ENCODE measurements at places on chromosomes 12 and 14.

- no peak for DNase-seq
These were observed 29.3 kb downstream of the NELL2 start for GRCh38 chr12:44846826-44847225.

DNA sequence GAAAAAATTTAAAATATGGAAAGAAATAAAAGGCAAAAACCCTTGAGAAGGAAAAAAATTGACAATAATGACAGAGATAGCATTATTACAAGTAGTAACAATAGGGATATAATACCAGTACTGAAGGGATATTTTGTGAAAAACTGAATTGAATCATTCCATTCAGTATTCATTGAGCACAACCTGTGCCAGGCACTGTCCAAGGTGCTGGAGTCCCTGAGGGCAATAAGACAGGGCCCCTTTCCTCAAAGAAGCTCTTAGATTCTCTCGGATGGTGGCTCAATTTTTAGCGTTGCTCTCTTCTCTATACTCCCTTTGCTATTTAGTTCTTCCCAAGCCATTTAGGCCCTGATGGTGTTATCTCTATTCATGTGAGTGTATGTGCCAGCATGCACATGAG, 34.3 kb upstream of the GAS2L3 start:
- peak; percentile 37 for DNase-seq

- DNase-seq = no peak
These were observed 15.8 kb downstream of the KRT18 start for GRCh38 chr12:52964556-52965336.

DNA sequence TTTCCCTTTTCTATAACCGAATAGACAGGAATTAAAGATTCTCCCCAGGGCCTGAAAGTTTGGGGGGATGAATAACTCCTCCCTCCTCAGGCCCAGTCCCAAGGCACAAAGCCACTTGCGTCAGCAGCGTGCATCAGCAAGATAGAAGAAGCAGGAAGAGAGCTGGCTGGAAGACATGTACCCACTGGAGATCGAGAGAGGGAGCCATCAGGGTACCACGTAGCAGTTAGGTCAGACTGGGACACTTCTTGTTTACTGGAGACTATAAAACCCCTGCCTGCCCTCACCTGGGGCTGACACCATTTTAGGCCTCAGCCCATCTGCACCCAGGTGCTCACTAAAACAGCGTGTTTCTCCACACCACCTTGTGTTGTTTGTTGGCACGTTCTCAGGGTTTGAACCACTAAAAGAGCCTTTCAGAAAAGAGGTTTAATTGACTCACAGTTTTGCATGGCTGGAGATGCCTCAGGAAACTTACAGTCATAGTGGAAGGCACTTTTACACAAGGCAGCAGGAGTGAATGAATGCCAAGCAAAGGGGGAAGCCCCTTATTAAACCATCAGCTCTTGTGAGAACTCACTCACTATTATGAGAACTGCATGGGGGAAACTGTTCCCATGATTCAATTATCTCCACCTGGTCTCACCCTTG, 93.2 kb downstream of the TMTC3 start:
- DNase-seq = no peak

DNA sequence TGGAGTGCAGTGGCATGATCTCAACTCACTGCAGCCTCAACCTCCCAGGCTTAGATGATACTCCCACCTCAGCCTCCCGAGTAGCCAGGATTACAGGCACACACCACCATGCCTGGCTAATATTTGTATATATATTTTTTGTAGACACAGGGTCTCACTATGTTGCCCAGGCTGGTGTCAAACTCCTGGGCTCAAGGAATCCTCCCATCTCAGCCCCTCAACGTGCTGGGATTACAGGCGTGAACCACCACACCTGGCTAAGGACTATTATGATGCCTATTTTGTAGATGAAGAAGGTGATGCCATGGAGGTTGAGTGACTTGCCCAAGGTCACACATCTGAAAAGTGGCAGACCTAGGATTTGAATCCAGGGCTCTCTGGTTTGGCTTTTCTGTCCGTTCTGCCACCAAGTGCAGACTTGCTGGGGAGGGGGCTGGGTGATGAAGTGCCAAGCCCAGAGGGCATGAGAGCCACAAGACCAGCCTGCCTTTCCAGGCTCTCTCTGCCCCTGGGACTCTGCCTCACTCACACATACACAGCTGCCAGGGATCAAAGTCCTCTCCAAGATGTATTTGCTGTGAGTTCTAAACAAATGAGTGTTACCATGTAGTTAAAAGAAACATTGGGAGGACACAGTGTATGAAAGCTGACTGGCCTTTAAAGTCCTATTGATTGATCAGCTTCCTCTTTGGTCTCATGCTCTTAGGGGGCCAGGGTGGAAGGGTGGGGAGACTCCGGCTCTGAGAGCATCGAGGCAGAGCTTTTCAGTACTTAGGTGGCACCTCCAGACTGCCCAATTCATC, 21.3 kb upstream of the RBM19 start:
- DNase-seq = no peak

GRCh38 chr12:91913651-91914050, 232.0 kb downstream of the BTG1 start:
- DNase-seq = no peak

DNA sequence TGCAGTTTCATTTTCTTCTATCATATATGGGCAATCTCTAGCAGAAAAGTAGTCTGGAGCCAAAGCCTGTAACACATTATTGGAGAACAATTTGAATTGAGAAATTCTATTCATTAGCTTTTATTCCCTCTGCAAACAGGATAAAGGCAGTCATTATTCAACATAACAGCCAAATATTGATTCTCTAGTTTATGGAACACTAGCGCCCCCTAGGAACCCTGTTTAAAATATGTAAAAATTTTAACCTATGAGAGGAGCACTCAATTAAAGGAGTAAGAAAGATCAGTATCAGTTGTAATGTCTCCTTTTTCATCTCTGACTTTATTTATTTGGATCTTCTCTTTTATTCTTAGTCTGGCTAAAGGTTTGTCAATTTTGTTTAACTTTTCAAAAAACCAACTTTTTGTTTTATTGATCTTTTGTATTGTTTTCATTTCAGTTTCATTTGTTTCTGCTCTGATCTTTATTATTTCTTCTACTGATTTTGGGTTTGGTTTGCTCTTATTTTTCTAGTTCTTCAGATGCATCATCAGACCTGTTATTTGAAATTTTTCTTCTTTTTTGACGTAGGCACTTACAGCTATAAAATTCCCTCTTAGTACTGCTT, 4.8 kb upstream of the LMNTD1 start:
- DNase-seq = no peak

DNA sequence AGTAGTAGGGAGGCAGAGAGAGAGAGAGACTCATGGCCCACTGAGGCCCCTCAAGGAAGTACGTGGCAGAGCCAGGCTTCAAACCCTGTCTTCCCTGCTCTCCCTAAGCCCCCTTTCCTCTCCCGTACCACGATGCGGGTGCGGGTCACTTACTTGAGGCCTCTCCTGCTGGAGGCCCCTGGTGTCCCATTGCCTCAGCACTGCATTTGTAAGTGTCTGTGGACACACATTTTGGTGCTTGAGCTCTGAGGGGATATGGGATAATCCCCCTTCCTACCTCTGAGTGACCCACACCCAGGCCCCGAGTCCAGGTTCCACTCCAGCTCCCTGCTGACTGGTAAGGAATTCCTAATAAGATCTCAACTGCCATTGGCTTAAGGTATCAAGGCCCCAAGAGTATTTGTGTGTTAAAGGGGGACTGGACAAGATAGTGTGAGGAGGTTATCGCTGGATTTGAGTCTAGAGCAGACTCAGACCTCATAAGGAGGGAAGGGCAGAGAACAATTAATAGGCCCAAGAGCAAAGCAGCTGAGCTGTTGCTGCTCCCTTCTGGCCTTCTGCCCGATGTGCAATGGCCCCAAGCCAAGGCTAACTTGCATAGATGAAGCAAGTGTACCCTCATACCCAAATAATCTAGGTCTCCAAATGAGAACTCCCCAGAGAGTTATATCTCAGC, 71.9 kb downstream of the CRACR2A start:
- DNase-seq = peak; percentile 30

GRCh38 chr12:90322006-90322405, 613.4 kb upstream of the ATP2B1 start:
- no peak for DNase-seq

DNA sequence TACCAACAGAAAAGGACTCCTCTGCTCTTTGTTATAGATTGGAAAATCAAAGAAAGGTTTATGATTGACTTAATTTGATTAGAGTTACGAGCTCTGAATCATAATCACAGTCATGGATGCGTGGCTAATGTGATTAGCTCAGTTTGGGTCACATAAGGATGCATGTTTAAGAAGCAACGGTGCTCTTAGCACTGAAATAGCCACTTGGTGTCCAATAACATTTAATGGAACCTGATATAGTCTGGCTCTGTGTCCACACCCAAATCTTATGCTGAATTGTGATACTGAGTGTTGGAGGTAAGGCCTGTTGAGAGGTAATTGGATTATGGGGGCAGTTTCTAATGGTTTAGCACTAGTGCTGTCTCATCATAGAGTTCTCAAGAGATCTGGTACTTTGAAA, 501.6 kb downstream of the SLC6A15 start:
- no peak for DNase-seq

GRCh38 chr14:59221568-59221967, 33.1 kb downstream of the DAAM1 start:
- no peak for DNase-seq

GRCh38 chr12:38744041-38744440, 161.3 kb downstream of the CPNE8 start:
- peak; percentile 54 for DNase-seq

DNA sequence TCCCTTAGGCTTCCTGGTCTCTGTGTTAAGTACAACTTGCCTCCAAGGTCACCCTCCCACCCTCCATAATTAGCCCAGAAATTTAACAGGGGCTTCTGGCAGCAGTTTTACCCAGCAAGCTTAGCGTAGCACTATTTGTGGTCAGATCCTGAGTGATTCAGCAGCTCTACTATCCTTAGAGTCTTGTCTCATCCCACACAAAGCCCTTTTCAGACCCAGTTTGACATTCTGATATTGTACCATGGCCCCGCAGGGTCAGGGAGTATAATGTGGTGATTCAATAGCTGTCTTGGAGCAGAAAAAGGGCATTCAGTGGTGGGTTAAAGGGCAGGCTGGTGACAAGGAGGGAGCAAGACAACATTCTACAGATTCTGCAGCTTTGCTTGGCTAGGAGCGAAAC, 153.8 kb upstream of the DDHD1 start:
- no peak for DNase-seq

DNA sequence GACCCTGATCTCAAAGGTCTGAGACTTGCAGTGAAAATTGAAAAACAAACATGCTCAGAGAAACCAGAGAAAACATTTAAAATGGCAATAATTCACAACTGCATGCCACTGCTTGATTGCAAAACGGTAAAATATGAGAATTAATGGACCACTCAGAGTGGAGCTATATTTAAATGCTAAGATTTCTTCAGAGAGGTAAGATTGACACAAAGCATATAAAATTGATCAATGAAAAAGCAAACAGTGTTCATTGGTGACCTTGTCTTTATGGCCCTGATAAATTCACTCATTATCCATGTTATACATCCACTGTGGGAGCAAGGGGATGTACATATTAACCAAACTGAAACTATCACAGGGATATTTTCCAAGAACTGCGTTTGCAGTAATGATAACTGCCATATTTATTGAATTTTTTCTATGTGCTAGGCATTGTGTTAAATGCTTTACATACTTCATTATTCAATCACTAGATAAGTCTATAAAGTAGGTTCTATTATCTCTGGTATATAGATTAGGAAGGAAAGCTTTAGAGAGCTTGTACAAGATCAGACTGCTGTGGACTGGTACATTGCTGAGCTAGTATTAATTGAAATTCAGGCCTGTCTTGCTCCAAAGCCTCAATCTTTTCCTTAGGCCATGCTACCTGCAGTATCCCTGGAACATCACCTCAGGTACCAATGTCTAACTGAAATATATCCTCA, 113.9 kb upstream of the LMO3 start:
- no peak for DNase-seq

- no peak for DNase-seq
These were observed 38.6 kb upstream of the FBRSL1 start for GRCh38 chr12:132451172-132451835.

DNA sequence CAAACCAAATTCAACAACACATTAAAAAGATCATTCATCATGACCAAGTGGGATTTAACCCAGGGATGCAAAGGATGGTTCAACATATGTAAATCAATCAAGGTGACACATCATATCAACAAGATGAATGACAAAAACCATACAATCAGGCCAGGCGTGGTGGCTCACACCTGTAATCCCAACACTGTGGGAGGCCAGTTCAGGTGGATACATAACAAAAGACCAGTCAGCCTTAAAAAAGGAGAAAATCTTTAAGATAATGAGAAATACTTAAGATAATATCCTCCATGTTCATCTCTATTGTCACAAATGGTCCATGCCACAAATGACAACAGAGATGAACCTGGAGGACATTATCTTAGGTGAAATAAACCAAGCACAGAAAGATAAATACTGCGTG, 12.4 kb downstream of the L2HGDH start:
- DNase-seq = no peak

GRCh38 chr14:96400495-96400894, 8.6 kb downstream of the AK7 start:
- DNase-seq = no peak

DNA sequence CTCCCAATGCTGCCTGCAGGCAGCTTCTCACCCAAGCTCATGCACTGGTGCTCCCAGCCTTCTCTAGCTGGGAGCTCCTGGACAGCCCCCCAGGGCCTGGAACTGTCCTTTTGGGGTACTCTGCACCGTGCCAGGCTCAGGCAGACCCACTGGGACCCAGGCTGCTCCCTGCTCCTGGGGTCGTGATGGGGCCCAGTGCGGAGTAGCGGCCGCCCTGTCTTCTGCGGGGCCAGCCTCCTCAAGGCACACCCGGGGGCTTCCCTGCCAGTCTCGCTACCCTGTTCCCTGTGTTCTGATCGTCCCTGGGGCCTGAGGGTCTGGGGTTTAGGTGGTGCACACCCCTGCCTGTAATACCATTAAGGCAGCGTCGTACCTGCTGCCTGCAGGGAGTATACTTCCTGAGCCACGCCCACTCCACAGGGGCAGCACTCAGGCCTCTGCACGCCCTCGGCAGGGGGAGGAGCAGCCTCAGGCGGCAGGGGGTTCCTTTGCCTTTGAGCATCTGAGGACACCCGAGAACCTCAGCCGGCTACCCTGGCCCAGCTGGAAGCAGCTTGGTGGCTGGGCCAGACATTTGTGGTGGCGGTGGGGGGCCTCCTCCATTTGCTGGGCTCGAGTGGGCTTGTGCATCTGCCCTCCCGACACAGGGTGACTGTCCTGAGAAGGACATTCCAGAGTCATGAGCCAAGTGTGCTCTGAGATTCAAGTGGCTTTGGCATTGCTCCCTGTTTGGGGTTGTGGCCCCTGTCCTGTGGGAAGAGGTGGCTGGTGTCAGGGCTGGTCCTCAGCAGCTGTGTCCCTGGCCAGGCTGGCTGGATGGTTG, 9.2 kb upstream of the CRIP2 start:
- no peak for DNase-seq

Data from muscle of arm (tissue), 14 donors.